ENCODE measurements at places on chromosomes 13 and 19.

GRCh38 chr19:36962346-36962745, 46.2 kb downstream of the ZNF568 start:
- no peak for DNase-seq

DNA sequence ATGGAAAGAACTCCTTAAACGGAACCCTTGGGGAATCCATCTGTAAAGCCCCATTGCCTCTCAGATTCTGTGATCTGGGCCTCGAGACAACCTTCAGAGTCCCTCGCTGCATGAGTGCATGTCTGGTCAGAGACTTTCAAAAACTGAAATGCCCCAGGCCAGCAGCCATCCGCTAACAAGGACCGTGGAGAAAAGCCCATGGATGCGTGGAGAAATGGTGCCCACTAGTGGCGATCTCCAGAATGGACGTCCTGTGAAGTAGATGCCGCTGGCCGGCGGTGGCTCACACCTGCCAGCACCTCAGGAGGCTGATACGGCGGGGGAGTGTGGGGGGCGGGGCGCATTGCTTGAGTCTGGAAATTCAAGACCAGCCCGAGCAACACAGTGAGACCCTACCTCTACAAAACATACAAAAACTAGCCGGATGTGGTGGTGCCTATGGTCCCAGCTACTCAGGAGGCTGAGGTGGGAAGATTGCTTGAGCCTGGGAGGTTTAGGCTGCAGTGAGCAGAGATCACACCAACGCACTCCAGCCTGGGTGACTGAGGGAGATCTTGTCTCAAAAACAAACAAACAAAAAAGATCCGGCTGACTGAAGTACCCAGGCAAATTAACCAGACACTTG, 7.9 kb upstream of the CDC16 start:
- DNase-seq: peak; percentile 89

DNA sequence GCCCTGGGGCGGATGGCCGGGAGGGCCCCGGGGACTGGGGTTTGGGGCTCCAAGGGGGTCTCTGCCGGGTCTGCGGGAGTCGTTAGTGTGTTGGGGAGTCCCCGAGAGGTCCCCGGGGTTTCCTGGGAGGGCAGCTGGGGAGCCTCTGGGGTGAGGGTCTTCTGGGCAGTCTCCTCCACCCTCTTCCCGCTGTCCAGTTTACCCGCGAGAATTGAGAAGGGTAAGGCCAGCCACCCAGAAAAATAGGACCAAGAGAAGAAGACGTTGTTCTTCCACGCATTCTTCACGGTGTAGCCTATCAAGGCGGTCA, 1.0 kb upstream of the ETFB start:
- DNase-seq: no peak

DNA sequence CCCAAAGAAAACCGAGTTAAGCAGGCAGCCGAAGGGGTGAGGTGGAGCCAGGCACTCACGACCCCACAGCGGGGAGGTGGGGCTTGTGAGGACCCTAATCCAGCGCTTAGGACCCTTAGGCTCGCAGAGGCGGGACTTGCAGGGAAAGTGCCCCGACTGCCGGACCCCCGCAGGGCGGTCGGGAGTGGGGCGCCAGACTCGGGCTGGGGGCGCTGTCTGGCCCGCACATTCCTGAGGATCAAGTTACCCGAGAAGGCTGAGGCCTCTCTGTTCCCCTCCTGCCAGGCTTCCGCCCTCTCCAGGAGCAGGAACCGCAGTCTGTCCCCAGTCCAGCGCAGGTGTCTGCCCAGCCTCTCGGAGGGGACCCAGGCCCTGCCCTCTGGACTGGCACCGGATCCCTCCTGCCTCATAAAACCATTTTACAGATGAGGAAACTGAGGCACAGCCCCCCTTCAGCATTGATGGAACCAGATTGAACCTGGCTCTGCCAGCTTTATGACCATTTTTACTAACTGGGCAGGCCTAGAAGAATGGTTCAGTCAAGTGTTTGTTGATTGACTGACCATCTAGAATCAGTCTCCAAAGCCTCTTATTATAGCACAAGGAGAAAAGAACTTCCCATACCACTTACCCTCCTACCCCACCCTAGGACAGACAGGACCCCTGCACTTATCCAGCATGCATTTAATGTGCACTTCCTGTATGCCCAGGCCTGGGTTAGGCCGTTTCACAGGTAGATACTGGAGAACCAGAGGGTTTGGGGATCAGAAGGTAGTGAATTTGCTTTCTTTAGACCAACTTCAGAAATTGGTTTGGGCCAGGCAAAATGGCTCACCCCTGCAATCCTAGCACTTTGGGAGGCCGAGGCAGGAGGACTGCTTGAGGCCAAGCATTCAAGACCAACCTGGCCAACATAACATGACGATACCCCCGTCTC, 6.7 kb upstream of the JUND start:
- DNase-seq: no peak

- no peak for DNase-seq
Observed at GRCh38 chr19:8481201-8481600, 21.2 kb downstream of the PRAM1 start.

- DNase-seq: no peak
Observed at GRCh38 chr19:18453269-18454024, 15.5 kb upstream of the ISYNA1 start.

DNA sequence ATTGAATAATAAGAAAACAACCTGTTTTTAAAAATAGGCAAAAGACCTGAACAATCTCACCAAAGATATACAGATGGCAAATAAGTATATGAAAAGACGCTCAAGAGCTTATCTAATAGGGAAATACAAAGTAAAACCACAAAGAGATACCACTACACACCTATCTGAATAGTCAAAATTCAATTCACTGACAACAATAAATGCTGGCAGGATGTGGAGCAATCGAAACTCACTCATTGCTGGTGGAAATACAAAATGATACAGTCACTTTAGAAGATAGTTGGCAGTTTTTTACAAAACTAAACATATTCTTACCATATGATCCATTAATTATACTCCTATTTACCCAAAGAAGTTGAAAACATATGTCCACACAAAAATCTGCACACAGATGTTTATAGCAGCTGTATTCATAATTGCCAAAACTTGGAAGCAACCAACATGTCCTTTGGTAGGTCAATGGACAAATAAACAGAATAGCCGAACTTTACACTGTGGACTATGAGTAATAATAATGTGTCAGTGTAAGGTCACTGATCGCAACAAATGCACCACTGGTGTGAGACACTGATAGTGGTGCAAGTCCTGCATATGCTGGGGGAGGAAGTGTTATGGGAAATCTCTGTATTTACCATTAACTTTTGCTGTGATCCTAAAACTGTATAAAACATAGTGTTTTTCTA, 20.8 kb downstream of the ZC3H13 start:
- no peak for DNase-seq

- no peak for DNase-seq
Observed at GRCh38 chr19:27392027-27392632, 1820.8 kb downstream of the UQCRFS1 start.

GRCh38 chr13:41554626-41555386, 97.5 kb downstream of the RGCC start:
- no peak for DNase-seq

DNA sequence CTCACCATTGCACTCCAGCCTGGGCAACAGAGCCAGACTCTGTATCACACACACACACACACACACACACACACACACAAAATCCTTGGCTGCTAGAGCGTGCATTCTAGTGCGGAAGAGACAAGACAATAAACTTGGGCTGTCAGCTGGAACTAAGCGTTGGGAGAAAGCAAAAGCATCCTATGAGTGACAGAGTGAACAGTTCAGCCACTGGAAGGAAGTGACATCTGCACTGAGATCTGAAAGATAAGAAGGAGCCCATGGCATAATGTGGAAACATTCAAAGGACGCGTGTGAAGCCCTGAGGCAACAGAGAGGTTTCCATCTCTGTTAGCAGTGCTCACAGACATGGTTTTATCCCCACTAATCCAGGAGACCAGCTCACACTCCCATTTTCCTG, 3.5 kb upstream of the SLC1A5 start:
- no peak for DNase-seq

DNA sequence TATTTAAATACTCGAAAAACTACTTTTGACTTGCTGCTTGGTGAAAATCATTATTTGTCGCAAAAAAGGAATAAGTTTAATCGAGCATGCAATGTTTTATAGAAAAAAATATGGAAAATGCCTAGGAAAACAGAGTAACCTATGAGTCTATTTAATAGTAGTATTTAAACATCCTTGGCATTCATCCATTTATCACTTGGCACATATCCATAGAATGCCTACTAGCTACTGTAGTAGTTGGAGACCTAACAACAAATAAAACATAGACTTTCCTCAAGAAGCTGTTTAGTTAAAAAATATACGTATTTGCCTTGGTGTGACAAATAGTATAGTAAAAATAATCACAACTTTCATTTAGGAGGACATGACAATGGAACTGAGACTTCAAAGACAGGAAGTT, 302.1 kb downstream of the DIAPH3 start:
- DNase-seq: no peak

- DNase-seq: no peak
Observed at GRCh38 chr19:9941671-9942070, 5.4 kb upstream of the OLFM2 start.

Data from suppressor macrophage treated with lipopolysaccharide for 1 hour (primary cell).